Umbilical cord (tissue), 2 donors: ENCODE measurements at places on chromosomes 5 and 9.

DNA sequence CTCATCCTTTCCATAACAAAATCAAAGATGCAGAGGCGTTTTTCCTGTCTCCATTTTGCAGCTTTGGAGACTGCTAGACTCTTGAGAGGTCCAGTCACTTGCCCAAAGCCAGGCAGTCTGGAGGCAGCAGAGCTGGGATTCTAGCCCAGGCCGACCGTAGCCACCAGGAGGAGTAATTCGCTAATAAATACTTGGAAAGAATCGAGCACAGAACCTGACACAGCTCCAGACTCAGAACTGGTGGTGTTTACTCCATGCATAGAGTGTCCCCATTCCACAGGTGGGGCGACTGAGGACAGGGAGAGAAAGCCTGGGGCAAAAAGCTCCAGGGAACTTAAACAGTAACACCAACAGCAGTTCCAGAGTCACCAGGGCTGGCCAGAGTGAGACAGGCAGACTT, 10.7 kb upstream of the CERCAM start:
- no peak for DNase-seq

DNA sequence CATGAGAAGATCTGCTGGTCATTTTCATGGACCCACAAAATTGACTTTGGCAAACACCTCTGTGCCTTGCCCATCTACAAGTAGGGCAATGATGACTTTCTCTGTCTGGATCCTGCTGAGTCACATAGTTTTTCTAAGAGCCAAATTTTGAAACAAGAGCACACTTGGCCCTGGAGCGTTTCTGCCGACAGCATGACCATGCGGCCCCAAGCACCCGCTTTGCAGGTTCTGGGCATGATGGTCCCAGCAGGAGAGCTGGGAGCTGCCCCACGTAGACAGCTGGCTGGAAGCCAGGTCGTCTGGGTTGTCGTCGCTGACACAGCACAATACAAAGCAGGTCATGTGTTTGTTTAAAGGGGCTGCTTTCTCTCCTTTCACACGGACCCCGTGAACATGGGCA, 159.8 kb downstream of the SYK start:
- DNase-seq = peak; percentile 45

DNA sequence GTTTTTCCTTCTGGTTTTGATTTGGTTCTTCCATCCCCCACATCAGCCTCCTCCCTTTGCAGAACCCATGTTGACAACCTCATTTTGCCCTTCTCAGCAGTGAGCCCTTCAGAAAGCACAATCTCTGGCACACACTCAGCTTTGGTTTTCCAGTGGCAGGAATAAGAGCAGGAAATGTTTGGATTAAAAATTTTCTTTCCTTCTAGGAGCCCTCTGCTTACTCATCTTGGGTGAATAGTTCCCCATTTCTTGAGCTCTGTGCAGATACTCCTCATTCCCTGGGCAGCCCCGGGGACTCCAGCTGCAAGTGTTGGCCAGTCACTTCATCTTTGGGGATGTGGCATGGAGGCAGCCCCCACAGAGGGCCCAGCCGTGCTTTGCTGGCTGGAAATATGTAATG, 170.5 kb downstream of the NR3C1 start:
- no peak for DNase-seq

GRCh38 chr5:170809551-170809950, 26.0 kb downstream of the GABRP start:
- peak; percentile 49 for DNase-seq

DNA sequence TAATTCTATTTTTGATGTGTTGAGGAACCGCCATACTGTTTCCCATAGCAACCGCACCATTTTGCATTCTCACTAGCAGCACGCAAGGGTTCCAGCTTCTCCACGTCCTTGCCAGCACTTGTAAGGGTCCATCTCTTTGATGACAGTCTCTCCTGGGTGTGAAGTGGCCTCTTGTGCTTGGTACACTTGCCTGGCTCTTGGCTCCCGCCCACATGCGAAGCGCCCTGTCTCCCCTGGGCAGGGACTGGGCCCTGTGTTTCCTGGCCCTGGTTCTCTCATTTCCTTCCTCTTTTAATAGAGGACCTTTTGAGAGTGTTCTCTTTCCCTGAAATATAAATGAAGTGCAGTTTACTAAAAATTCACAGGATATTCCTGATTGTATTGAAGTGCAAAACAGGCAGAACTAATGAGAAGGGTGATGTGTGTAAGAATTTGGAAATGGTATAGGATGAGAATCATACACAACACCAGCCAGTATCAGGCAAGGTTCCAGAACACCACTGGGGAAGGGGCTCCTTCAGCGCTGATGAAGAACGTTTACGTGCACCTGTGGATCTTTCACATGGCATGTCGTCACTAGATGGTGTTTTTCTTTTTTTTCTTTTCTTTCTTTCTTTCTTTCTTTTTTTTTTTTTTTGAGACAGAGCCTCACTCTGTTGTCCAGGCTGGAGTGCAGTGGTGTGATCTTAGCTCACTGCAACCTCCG, 73.0 kb downstream of the EHMT1 start:
- peak; percentile 10 for DNase-seq

- no peak for DNase-seq
Measured at GRCh38 chr9:124210697-124211096, 47.1 kb upstream of the NEK6 start.

DNA sequence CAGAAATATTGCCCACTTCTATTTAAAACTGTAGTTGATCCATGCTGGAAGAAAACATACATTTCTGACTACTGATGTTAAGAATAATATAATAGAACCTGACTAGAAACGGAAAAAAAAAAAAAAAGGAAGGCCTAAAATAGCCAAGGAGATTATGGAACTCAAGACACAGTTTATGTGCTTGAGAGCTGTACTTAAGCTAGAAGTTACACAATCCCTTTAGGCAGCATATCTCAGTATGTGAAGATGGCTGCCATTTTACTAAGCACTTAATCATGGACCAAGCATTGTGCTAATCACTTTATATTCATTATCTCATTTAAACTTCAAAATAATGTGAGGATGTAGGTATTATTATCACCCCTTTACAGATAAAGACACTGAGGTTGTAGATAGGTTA, 73.0 kb upstream of the NR4A3 start:
- peak; percentile 19 for DNase-seq

- no peak for DNase-seq
Measured at GRCh38 chr5:107524111-107524510, 146.6 kb downstream of the EFNA5 start.

GRCh38 chr9:98906273-98907040, 37.2 kb upstream of the COL15A1 start:
- DNase-seq = peak; percentile 94

GRCh38 chr9:137823986-137824771, 53.4 kb upstream of the CACNA1B start:
- DNase-seq = no peak
